ENCODE measurements at places on chromosomes 6 and 20. TPM values are rescaled to one million over a fixed set of nuclear protein-coding genes. Genes with fewer than 3 reads are reported as not detected.

GRCh38 chr6:107641500-107641941, 151.6 kb downstream of the SOBP start:
- no peaks in the 10 kb centered on the region for H3K36me3 ChIP-seq
- no peak for DNase-seq
- H3K27ac ChIP-seq = no peak overlapping the region
- H3K27me3 ChIP-seq = peaks cover 20% of the 10 kb centered on the region
- no peak overlapping the region for H3K4me3 ChIP-seq

- DNase-seq = no peak
- no peak overlapping the region for H3K4me3 ChIP-seq
- no peaks in the 10 kb centered on the region for H3K27me3 ChIP-seq
- peaks cover 13% of the 10 kb centered on the region for H3K36me3 ChIP-seq
These were observed 46.9 kb downstream of the BLOC1S5 start for GRCh38 chr6:8017276-8017701.

DNA sequence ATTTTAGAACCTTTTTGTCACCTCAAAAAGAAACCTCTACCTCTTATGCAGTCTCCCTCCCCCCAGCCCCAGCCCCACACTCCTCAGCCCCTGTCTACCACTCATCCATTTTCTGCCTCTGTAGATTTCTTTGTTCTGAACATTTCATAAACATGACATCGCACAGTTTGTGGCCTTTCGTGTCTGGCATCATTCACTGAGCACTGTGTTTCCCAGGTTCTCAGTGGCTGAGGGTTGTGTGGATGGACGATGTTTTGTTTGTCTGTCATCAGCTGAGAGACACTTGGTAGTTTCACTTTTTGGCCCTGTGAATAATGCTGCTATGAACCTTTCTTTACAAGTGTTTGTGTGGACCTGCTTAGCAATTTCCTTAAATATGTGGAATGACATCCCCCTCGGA, 64.5 kb downstream of the FAM120B start:
- no peak overlapping the region for H3K4me3 ChIP-seq
- no peak overlapping the region for H3K27ac ChIP-seq
- no peak for DNase-seq
- peaks cover 16% of the 10 kb centered on the region for H3K4me1 ChIP-seq
- H3K36me3 ChIP-seq = peaks cover 15% of the 10 kb centered on the region

RIPPLY2 gene
- total RNA-seq = not detected

GRCh38 chr20:17834804-17835203, 133.8 kb downstream of the SNX5 start:
- H3K27me3 ChIP-seq = peaks cover 4% of the 10 kb centered on the region
- H3K27ac ChIP-seq = no peak overlapping the region
- no peak for DNase-seq
- H3K36me3 ChIP-seq = no peaks in the 10 kb centered on the region
- no peaks in the 10 kb centered on the region for H3K4me1 ChIP-seq

DNA sequence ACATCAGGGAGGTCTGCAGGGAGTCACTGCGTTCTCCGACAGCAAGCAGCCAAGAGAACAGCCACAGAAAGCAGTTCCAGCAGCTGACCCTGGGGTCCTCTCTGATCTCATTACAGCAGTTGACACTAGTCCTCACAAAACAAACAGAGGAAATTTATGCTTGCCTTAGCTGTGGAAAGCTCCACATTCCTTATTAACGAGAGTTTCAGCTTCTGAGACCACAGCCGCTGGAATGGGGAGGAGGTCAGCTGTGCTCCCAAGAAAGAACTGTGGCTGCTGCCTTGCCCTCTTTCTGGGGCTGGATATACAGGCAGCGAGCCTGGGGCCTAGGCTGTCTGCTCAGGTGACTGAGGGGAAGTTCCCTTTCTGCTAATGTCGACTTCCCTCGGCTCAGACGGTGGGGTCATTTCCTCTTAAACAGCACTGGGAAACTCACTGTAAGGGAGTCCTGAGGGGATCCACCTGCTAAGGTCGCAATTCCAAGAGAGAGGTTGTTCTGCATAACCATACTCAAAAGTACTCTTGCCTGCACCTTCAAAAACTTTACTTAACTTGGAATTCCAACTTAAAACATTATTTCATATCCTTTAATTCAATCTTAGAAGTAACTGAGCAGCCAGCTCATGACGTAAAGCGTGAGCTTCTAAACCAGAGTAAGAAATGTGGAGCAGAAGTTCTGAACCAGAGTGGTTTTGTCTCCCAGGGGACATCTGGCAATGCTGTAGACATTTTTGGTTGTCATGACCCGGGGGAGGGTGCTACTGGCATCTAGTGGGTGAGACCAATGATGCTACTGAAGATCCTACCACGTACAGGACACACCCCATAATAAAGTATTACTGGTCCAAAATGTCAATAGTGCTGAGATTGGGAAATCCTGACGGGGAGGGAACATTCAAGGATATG, 80.3 kb downstream of the BACH2 start:
- H3K36me3 ChIP-seq = peaks cover 8% of the 10 kb centered on the region
- peaks cover 46% of the 10 kb centered on the region for H3K4me1 ChIP-seq
- no peak overlapping the region for H3K27ac ChIP-seq
- no peaks in the 10 kb centered on the region for H3K27me3 ChIP-seq

DNA sequence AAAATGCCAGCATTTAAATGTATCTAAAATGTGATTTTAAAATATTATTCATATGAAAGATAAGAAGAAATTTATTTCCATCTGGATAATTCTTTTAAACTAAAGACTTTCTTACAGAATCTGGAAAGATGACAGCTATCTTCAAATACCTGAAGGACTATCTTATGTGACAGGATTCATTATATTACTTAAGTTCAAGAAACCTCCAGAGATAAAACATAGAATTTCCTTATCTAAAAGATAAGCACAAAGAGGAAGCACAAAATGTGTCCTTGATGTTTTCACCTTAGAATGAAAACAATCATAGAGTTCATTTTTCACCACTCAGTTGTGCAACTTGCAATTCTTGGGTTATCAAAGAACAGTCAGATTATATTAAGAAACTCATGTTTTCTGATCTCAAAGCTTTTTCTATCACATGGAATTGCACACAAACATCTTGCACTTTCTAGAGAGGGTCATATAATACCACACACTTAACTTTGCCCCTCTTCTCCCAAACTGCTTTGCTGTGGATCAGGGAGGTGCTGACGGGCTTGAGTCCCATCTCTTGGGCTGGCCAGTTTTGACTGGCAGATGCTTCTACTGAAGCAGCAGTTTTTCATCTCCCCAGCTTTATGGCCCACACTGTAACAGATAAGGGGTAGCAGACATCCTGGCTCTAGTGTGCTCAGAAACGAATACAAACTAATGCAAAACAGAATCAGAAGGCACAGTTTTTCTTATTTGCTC, 467.4 kb downstream of the CDC5L start:
- no peaks in the 10 kb centered on the region for H3K27me3 ChIP-seq
- H3K4me3 ChIP-seq = no peak overlapping the region
- no peak for DNase-seq
- H3K36me3 ChIP-seq = peaks cover 10% of the 10 kb centered on the region
- H3K4me1 ChIP-seq = peaks cover 5% of the 10 kb centered on the region

DNA sequence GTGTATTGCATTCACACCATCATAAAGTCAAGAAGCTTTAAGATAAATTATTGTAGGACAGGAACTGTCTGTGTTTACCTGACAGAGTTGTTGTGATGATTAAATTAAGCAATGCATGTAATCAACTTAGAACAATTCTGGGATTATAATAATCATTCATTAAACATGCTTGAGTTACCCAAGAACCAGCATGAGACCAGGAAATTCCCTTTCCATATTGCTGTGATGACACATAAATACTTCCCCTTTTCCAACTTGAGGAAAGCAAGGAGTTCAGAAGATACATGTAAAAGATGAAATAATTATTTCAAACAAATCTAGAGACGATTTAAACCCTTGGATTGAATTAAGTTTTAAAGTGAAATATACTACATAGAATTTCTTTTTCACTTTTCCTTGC, 404.4 kb downstream of the GJA1 start:
- no peak overlapping the region for H3K27ac ChIP-seq
- DNase-seq = no peak
- H3K36me3 ChIP-seq = no peaks in the 10 kb centered on the region
- H3K27me3 ChIP-seq = no peaks in the 10 kb centered on the region
- H3K4me1 ChIP-seq = no peaks in the 10 kb centered on the region

TDP2 gene
- 54.5 TPM for total RNA-seq

DNA sequence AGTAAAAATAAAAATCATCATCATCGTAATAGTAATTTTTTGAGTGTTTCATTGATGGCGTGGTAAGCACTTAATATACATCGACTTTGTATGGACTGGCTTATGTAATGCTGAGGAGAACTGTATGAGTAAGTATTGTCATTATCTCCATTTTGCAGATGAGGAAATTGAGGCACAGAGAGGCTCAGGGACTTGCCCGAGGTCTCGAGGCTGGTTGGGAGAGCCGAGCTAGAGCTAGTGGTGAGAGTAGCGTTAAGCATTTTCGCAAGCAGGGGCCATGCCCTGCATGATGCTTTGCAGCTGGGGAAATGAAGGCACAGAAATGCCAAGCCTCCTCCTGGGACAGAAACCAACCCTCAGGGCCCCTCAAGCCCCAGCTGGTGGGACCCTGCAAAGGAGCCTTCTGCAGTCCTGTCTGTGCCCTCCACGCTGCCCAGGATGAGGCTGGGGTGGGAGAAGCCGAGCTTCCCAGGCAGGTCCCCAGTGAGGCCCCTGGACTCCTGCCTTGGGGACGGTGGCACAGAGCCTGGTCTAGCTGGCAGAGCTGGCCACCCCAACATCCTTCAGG, 31.1 kb upstream of the STX16 start:
- H3K4me1 ChIP-seq = peaks cover 1% of the 10 kb centered on the region
- no peak overlapping the region for H3K4me3 ChIP-seq
- H3K36me3 ChIP-seq = no peaks in the 10 kb centered on the region
- no peak overlapping the region for H3K27ac ChIP-seq
- peaks cover 8% of the 10 kb centered on the region for H3K27me3 ChIP-seq
- no peak for DNase-seq

GRCh38 chr6:22680950-22681349, 111.6 kb downstream of the HDGFL1 start:
- no peaks in the 10 kb centered on the region for H3K4me1 ChIP-seq
- H3K4me3 ChIP-seq = no peak overlapping the region

All from activated naive CD8-positive, alpha-beta T cell treated with anti-CD3 and anti-CD28 coated beads, Interleukin-2, amount 10 ng/mL, durations not matched to agents 7 days and 5 days (primary cell).